Chondrocyte (in vitro differentiated cells): ENCODE measurements at places on chromosomes 7 and 10. TPM values are rescaled to one million over a fixed set of nuclear protein-coding genes. Genes with fewer than 3 reads are reported as not detected.

Gene LHFPL3
- total RNA-seq, result not detected in 3 replicates

Gene FAM180A
- 0.27 to 1.4 TPM (median 0.31 TPM) in 3 replicates for total RNA-seq

Gene SOSTDC1
- total RNA-seq, result not detected in 3 replicates

Gene NKX2-3
- not detected in 3 replicates for total RNA-seq

Gene ADAM12
- total RNA-seq, result 92.2 to 175 TPM (median 166 TPM) in 3 replicates

Gene ENO4
- 0.45 to 3.2 TPM (median 0.90 TPM) in 3 replicates for total RNA-seq

Gene BAMBI
- 10.9 to 17.0 TPM (median 11.6 TPM) in 3 replicates for total RNA-seq

- peak; percentile 33 for DNase-seq
Observed at GRCh38 chr7:92835851-92836488, 403 bp downstream of the CDK6 start.

DNA sequence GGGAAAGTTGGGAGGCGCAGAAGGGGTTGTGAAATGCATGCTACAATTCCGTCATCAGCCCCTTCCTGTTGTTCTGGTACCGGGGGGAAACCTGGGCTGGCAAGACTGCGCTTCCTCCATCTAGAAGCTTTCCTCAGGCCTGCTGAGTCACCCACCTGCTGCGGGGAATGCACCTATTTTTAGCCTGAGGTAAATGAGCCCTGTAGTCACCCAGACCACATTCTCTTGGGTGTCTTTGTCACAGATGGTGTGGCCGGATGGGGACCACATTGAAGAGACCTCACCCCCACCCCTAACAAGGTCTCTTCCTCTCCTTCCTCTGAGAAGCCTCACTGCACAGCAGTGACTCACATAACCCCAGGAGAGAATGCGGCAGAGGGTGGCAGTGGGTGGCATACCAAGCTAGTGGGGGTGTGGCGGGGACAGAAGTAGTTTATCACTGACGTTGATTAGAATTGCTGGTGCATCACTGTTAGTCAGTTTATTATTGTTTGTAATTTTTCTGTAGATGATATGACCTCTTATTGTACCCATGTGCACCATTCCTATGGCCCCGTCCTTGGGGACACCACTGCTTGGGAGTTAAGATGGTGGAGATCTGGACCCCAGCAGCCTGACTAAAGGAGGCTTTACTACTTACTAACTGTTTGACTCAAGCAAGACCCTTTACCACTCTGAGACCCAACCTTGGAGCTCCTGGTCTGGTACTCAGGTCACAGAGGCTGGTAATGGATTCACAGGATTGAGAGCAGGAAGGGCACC, 83.0 kb upstream of the DUSP5 start:
- DNase-seq, result no peak

- no peak for DNase-seq
Observed at GRCh38 chr7:121081327-121081936, 92.9 kb downstream of the CPED1 start.

GRCh38 chr10:68067029-68067428, 8.1 kb downstream of the HERC4 start:
- no peak for DNase-seq

DNA sequence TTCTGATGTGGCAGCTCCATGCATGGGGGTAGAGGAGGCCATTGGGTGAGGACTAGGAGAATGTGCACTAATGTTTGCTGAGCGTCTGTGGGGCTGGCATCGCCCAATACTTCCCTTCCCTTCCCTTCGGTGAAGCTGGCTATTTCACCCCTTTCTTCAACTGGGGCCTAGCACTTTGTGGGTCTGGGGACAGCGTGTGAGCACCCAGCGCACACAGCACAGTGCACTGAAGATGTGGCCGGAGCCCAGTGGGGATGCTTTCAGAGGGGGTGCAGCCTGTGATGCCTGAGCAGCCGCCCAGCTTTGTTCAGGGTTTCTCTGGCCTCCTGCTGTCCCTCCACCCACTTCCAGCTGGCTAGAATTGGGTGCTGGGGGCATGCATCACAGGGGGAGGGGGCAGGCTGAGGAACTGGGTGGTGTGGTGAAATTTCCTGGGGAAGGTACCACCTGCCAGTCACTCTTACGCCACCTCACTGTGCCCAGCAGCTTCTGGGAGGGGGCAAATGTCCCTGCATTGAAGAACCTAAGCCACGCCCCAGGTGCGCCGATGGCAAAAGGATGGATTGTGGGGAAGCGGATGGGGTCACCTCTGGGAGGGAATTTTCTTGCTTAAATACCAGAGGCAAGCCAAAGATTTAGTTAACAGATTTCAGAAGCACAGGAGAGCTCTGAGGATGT, 45.5 kb downstream of the CLEC2L start:
- no peak for DNase-seq

GRCh38 chr7:65951837-65952578, 30.0 kb downstream of the GUSB start:
- DNase-seq, result peak; percentile 28

DNA sequence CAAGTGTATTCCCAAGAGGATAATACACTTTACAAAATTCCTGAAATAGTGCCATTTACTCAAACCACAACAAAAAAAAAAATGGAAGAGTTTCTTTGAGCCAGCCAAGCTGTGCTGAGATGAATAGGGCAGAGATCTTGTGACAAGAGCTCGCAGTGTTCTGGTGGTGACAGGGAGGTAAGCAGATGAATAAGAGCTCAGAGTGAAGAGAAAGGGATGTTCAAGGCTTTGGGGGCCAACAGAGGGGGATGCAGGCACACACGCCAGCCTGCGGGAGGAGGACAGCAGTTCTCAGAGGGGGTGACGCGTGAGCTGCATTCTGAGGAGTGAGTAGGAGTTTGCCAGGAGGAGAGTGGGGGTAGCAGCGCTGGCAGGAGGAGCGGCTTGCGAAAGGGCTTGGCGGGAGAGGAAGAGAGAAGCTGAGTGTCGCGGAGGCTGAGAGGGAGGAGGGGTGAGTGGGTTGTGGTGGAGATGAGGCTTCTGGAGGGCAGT, 194.4 kb upstream of the IMMP2L start:
- no peak for DNase-seq

DNA sequence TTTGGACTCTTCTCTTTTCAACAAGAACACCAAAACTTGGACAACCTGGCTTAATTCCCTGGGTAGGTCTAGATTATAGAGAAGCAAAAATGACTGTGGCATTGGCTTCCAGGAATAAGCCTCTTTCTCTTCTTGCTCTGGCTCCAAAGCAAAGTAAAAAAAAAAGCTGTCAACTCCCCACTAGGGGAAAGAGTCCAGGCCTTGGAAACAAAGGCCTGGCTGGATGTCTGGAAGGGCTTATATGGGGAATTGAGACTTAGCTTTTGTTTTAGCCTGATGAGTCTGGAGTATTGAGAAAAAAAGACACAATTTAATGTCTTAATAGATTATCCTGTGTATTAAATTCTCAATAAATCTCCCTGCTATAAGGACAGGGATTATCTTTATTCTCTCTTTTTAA, 300.6 kb downstream of the SORCS3 start:
- no peak for DNase-seq

DNA sequence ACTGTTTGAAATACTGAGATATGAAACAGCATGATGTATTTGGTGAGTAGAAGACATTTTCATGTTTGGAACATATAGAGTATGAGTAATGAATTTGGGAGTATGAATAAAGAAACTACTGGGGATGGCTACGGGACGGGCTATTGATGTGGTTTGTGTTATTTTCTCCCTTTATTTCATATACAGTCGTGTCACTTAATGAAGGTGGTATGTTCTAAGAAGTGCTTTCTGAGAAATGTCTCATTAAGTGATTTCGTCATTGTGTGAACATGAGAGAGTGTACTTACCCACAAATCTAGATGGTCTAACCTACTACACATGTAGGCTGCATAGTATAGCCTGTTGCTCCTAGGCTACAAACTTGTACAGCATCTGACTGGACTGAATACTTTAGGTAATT, 106.3 kb downstream of the CCNY start:
- no peak for DNase-seq

DNA sequence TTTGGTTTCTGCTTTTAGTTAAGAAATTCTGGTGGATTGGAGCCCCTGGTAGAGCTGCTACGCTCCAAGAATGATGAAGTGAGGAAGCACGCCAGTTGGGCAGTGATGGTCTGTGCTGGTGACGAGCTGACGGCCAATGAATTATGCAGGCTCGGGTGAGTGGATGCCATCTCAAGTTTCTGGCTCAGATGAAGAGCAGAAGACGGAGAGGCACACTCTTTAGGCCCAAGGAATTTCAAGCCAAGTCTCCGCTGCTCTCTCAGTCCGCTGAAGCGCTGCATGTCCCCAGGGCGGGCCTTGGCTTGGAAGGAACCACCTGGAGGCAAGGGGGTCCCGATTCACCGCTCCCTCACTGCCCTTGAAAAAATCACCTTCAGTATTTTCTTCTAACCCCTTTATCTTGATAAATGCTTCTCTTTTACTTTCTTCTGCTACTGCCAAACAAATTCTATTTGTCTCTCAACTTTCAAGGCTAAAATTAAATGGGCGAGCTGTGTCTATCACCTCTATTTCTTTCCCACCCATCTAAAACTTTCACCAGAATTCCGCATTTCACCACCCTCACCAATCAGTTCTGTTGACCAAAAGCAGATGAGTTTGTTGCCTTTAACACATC, 74.2 kb downstream of the ARMC3 start:
- no peak for DNase-seq

DNA sequence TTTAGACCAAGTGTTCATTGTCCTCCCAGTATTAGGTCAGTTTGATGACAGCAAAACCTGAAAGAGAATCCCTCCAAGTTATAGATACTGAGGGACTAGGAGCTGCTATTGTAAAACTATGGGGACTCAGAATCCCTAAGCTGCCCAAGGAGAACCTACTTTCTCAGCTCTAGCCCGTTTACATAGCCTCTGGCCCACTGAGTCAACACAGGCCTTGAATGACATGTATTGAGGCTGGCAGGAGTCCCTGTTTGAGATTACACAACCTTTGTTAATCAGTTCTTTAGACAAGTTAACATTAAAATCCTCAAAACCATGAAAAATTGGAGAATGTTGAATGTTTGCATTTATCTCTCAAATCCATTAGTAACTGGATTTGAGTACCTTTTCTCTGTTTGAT, 1079.0 kb downstream of the KCNMA1 start:
- DNase-seq, result no peak

DNA sequence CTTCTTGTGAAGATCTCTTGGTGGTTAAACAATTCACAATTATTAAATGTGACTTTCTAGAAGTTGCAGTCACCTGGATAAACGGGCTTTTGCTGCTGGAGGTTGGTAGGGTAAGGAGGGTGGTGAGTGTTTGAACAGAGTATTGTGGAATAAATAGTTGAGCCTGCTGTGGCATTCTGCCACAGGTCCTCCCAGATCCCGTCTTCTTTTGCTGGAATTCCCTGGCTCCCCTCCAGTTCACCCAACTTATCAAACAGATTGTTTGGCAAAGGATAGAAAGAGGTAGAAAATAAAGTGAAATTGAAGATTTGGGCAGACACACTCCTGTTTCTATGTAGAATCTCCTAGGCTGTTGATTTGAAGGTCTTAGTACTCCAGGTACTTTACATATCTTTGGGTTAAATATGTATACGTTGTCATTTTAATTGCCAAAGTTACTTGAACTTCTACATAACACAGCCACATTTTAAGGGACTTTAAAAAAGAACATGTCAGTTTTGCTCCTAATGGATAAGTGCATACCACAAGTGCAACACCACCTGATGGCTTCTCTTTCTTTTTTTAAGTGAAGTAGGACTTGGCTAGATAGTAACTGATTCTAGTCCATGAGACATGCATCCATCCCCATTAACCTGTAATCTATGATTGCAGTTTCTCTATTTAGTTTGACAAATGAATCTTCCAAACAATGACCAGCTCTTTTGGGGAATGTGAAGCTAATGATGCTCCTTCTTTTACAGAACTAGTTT, 83.0 kb downstream of the ARL4A start:
- no peak for DNase-seq

- DNase-seq, result no peak
Observed at GRCh38 chr10:131062621-131063260, 248.8 kb downstream of the TCERG1L start.

DNA sequence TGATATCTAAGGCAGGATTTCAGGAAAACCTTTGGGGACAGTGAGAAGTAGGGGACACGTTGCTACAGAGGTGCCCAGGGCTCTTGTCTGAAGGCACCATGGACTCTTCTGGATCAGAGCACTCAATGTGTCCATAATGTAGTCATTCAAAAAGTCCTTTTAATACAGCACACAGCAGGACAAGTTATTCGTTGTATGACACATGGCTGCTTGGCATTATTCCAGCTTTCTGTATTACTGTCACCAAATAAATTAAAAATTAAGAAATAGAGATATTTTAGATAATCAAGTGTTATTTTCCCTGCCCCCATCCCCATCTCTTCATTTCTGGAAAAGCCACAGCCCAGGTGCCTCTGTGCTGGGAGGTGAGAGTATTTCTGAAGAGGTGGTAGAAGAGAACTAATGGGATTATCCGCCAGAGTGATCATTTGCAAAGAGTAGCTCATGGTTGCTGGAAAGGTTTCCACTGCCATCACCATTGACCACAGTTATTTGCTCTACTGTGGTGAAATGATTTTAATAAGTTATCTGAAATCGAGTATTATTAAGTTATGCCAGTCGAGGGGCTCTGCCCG, 83.0 kb downstream of the CXCL12 start:
- DNase-seq, result no peak

DNA sequence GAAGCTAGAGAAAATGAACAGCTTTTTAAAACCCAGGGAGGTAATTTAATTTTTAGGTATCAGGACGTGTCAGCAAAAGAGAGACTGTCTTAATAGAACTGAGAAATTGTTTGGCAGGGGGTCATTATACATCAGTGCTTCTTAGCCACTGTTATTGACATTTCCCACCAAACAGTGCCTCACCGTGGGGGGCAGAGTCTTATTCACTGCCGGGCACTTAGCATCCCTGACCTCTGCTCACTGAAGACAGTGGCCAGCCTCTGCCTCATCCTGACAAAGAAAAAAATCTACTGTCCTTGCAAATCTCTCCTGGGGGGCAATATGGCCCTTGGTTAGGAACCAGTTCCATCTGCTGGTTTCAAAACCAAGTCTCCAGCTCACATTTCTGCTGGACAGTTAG, 14.2 kb upstream of the MKI67 start:
- no peak for DNase-seq

DNA sequence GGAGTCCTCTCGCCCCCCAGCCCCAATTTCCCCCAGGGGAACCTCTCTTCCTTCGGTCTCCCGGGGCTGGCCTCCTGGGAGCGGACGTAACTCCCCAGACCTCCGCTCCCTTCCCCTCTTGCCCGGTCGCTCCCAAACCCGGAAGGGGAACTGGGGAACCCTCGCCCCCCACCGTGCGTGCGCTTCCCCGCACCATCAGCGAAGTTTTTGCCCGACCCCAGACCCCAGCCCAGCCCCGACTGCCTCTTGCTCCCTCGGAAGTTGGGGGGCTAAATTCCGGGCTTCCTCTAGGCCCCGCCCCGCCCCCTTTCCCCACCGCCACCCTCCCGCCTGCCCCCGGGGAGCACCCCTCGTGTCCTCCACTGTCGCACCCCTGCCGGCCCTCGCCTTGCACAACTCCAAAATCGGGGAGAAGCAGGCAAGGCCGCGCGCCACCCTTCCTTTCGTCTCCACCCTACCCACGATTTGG, 436 bp downstream of the GNB2 start:
- DNase-seq, result no peak
